Esophagus squamous epithelium (tissue), 5 donors: ENCODE measurements at places on chromosomes 7 and 10.

- DNase-seq = no peak
Measured at GRCh38 chr7:99693427-99694200, 13.8 kb upstream of the CYP3A5 start.

GRCh38 chr7:127903892-127904669 is 127.2 kb downstream of the LRRC4 start:
- DNase-seq = no peak

DNA sequence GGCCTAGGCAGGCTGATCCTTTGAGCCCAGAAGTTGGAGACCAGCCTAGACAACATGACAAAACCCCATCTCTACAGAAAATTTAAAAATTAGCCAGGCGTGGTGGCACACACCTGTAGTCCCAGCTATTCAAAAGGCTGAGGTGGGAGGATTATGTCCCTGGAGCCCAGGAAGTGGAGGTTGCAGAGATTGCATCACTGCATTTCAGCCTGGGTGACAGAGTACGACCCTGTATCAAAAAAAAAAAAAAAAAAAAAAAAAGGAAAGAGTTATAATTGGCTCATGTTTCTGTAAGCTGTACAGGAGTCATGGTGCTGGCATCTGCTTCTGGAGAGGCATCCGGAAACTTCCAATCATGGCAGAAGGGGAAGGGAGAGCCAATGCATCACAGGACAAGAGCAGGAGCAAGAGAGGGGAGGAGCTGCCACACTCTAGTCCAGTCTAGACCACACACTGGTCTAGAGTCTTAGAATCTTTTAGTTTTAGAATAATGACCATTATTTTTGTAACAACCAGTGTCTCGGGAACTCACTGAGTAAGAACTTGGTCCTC is 16.8 kb downstream of the DOCK1 start:
- no peak for DNase-seq

DNA sequence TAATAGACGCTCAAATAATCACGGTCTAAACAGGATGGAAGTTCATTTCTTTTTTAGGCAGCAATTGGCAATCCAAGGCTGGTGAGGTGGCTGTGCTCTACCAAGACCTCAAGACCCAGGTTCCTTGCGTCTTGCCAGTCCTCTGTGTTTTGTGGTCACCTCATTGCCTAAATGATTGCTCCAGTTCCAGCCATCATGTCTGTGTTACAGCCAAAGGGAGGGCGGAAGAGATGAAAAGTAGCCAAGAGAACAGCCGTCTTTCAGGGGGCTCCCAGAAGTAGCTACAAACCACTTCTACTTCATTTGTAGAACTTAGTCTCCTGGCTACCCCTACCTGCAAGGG is 19.2 kb upstream of the C10orf67 start:
- no peak for DNase-seq

- no peak for DNase-seq
Measured at GRCh38 chr10:128160297-128160711, 34.1 kb upstream of the MKI67 start.

DNA sequence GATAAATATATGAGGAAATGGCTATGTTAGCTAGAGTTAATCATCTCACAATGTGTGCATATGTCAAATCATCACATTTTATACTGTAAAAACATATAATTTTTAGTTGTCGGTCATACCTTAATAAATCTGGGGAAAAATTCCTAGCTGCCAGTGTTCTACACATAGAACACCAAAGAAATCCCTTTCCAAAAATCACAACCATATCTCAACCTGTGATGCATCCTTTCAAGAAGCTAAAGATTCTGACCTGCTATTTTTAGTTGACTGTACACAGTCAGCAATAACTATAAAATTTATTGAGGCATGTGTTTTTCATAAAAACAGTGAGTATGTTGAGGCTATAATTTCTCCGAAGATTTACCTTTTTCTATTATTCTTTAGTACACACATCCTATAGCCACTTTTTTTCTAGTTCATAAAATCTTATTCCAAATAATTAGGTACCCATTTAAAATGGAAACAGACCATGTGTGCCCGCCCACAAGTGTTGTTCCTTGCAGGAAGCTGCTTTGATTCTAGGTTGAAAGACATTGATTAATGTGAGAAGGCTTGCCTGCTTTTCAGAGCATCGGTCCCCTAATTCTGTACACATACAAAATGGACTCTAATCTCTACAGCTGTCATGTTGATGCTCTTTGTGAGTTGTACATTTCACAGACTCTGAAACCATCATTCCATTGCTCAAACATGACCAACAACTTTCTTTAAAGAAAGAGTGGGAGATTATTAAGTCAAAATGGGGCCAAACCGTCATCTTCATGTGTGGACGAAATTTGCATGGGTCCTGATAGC is 117.5 kb upstream of the LRRN3 start:
- DNase-seq = no peak

DNA sequence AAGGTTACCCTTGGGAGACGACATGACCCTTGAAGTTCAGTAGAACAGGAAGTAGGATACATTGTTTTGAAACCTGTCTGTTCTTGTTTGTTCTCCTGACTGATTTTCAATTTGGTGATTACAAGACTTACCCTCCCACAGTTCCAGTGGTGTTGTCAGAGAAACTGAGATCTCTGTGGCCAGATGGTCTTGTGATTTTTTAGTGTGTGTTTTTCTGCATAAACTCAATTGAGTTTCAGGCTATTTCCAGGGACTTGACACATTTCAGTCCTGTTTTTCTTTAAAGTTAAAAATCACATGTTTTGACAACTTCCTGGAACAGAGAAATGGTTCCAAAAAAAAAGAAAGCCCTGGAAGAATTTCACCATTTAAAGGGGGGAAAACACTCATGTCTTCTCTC is 22.3 kb downstream of the PIK3CG start:
- no peak for DNase-seq

DNA sequence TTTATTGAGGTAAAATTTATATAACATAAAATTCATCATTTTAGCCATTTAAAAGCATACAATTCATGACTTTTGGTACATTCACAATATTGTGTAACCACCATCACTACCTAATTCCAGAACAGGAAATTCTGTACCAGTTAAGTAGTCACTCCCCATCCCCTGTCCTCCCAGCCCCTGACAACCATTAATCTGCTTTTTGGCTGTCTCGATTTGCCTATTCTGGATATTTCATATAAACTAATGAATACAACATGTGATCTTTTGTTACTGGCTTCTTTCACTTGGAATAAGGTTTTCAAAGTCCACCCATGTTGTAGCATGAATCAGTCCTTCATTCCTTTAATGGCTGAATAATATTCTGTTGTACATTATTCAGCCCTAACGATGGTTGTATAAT is 115.6 kb upstream of the KLF14 start:
- no peak for DNase-seq

GRCh38 chr10:62856021-62856420 is 39.9 kb upstream of the EGR2 start:
- no peak for DNase-seq

DNA sequence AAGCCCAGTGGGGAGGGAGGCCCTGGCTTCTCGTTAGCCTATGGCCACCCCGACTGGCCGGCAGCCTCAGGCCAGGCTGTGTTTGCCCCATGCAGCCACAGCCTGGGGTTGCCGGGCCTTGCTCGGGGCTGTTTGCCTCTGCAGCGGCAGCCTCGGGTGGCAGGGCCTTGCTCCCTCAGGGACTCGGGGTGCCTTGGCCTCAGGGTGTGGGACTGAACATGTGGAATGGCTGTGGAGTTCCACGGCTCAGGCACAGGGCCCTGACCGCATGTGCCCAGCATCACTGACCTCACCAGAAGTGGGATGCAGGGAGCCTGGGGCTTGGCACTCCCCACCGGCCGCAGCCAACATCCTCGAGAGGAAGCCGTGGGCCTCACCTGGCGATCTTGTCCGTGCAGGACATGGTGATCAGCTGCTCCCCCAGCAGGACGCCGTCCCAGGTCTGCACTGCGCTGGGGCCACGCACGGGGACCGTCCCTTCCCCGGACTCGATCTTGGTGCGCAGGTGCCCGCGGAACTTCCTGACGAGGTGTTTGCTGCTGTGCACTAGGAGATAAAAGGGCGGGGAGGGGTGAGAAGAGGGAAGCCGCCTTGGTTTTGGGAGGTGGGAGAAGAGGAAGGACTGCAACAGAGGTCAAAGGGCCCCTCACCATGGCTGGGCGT is 160.5 kb downstream of the WDR37 start:
- no peak for DNase-seq

DNA sequence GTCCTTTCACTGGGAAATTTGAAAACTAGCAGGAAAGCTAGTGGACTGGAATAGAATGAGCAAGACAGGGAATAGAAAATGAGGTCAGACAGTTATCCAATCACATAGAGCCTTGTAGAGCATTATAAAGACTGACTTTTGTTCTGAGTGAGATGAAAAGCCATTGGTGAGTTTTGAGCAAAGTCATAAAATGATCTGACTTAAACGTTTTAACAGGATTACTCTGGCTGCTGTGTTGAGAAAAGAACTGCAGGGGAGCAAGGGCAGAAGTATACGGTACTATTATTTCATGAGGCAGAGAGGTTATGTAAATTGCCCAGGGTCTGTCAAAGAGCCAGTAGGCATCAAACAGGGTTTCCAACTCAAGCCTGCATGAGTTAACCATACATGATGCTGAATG is 393.4 kb downstream of the TFEC start:
- DNase-seq = no peak

- no peak for DNase-seq
Measured at GRCh38 chr7:129553899-129554461, 51.6 kb downstream of the SMKR1 start.

- DNase-seq = no peak
Measured at GRCh38 chr7:54946764-54947163, 72.1 kb upstream of the EGFR start.

- DNase-seq = no peak
Measured at GRCh38 chr7:137454246-137454724, 110.8 kb upstream of the PTN start.

DNA sequence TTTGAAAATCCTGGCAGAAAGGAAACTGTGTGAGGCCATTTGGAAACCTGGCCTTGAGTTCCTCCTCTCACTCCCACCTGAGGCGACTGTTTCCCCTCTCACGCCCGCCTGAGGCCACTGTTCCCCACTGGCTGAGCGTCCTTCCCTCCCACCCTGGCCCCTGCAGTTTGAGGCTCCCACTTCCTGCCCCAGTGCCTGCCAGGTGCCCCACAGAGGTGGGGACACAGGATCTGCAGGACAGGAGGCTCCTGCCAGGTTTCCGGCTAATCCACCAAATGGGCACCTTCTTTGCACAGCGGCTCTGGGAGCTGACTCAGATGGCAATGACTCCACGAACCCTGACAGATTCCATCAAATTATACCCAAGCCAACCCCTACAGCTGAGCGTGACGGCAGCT is 24.3 kb upstream of the LARP4B start:
- no peak for DNase-seq

- no peak for DNase-seq
Measured at GRCh38 chr10:71251319-71251718, 38.9 kb downstream of the UNC5B start.

DNA sequence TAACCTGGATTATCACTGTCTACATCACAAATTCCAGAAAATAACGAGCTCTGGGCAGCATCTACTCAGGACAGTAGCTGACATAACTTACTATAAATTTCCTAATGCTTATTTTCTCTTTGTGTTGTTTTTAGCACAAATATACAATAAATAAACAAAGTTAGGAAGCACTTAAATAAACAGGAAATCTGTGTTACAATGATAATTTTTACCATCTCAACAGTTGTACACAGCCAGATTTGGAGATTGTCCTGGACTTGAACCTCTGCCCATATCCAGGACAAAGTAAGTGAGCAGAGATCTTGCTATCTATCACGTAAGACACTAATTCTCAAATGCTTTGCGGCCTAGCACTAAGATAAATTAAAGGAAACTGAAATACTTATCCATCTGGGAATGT is 48.7 kb downstream of the TSPAN12 start:
- no peak for DNase-seq

GRCh38 chr7:80481196-80481884 is 30.5 kb downstream of the GNAT3 start:
- DNase-seq = no peak

DNA sequence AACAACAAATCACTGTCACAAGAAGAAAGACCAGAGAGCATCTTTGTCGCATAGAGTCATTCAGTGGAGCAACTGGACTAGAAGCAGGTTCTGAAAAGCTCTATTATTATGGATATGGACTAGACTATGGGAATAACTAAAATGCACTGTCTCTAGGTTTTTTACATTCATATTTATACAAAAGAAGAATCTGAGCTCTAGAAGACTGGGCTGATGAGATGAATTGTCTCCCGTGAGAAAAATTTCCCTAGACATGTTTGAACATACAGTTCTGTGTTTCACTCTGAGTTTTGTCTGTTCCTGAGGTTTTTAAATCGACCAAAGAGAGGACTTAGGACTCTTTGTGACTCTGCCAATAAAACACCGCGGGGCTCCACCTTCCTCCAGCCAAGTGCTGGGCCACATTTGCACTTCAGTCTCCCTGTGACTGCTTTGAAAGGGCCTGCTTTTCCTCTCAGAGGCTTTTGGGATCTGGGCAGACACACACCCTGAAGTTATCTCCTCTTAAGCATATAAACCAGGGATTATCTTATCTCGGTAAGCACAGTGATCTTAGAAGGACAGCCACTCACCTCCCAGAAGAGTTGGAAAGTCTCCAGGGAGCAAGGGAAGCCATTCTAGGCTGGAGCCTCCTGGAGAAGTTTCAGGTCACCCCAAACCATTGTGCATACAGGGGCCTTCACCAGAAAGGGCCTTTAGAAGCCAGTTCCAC is 101.0 kb upstream of the JCAD start:
- DNase-seq = no peak

DNA sequence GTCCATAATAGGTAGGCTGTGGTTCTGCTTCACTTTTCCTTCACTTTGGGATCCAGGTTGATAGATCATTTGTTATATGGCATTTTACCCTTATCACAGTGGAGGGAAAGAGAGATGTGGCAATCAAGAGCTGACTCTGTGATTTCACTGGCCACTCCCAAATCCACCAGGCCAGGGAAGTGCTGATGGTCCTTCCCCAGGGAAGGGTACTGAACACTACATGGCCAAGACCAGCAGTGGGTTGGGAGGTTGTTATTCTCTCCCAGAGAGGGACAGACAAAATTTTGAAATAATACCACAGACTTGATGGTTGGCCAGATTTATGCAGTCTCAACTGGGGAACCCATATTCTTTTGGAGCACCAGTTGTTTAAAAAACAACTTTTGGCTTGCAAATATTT is 102.5 kb downstream of the SND1 start:
- DNase-seq = no peak

DNA sequence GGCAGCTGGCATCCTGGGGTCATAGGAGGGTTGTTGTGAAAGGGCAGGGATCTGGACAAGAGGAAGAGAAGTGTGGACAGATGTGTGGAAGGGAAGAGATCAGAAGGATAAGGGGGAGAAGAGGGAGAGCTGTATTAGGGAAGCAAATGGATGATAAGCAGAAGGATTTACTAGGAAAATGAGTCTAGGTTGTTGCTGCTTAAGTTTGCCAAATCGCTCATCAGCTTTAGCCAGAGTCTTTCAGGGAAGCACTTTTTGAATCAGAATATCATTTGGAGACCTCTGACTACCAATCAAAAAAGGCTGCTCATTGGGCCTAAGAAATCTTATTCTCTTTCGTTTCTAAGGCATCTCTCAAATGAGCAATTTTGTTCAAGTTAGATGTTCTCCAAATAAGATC is 2.6 kb upstream of the CSGALNACT2 start:
- no peak for DNase-seq

- DNase-seq = no peak
Measured at GRCh38 chr7:77271766-77272165, 72.1 kb upstream of the FGL2 start.
